AG04450 (cell line): ENCODE measurements at places on chromosomes 6 and 20.

DNA sequence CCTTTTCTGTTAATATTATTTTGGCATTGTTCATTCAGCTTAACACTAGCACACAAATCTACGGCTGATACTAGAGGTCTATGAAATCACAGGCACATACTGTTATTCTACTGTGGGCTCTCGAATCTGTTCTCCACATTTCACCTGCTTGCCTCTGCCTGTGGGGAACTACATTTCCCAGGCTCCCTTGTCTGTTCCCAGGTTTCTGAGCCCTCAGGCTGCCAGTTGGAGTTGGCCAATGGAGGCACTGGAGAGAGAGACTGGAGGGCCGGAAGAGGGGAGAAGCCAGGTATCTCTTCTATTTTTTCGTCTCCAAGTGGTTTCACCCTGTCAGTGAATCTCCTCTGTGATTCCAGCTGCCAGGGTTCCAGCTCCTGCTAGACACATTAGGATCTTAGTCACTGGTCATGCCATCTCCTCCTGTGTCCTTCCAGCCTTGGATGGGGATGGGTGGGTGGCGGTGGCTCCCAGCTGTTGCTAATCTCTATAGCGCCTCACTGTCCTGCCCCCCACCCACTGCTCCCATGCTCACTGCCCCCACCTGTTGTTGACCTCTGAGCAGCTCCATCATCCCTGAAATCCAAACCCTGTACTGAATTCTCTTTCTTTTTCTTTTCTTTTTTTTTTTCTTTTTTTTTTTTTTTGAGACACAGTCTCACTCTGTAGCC is 188.2 kb downstream of the LRFN2 start:
- no peak for DNase-seq

GRCh38 chr6:35185971-35186370 is 27.8 kb upstream of the SCUBE3 start:
- DNase-seq = no peak

DNA sequence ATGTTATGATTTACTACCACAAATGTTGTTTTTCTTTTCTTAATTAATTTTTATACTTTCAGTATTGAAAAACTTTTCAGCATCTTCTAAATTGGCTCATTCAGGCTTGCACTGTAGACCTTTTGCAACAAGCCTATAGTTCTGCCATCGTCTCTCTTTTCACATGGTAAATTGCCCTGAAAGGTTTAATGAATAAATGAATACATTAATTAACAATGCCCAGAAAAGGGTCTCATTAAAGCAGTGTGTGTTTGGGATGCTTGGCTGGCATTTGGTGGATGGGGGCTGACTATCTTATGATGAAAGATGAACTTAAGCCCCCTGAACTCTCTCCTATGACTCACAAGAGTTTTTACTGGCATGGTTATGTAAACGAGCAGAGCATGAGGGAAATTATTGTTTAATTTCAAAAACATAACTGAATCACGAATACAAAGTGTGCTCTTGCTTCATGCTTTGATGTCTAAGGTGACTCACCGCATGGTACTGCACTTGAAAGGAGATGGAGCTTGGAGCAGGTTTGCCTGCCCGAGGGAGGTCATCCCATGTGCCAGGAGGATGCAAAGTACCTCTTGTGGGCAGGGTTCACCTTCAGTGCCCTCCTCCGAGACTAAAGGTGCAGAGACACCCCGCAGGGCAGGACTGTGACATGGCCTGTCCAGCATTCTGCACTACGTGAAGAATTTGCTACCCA is 13.8 kb upstream of the PCK1 start:
- no peak for DNase-seq

DNA sequence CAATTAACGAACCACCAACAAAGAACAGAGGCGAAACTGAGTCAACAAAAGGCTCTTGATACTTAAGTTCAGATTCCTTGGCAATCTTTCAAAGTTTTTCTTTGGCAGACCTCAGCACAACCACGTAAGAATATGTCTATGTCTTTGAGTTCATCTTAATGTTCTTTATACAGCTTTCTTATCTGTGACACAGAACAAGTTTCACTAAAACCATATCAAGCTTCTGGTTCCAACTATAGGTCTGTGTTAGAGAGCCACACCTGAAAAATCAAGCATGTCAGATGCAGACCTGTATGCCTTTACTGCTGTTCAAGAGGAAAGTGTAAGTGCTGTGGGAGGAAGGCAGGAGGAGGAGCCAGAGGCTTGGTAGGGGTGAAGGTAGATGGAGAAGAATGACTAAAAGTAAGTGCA is 271.3 kb downstream of the KHDC1L start:
- no peak for DNase-seq

DNA sequence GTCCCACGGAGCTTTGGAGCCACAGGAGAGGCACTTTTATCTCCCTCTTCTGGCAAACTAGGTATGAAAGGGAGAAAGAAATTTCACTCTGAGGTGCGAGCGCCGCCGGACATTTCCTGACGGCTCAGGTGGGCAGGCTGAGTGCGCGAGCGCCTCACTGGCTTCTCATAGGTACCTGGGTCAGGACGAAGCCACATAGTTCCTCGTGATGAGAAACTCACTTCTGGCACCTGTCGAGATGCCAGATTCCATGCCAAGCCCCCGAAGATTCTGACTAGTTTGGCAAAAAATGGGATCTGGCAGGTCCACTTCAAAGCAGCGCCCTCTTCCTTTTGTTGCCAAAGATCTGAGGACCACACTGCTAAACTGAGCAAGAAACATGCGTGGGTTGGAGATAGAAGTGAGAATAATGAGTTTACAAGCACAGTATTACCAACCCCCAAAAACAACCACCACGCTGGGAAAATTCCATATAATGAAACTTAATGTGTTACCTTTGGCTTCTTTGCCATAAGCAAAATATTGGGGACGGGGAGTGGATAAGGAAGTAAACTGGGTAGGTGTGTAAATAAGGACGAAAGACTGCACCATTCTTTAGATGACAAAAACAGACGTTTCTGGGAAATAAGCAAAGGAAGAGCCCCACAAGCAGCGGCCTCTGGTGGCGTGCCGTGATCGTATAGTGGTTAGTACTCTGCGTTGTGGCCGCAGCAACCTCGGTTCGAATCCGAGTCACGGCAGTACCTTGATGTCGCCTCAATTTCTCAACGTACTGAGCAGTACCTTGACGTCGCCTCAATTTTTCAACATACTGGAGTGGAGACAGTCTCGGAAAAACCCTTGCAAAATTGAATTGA is 89.8 kb upstream of the PRSS16 start:
- no peak for DNase-seq

- no peak for DNase-seq
These were observed 21.1 kb downstream of the RTN4IP1 start for GRCh38 chr6:106608080-106608668.

GRCh38 chr20:40617594-40617993 is 71.4 kb downstream of the MAFB start:
- no peak for DNase-seq

DNA sequence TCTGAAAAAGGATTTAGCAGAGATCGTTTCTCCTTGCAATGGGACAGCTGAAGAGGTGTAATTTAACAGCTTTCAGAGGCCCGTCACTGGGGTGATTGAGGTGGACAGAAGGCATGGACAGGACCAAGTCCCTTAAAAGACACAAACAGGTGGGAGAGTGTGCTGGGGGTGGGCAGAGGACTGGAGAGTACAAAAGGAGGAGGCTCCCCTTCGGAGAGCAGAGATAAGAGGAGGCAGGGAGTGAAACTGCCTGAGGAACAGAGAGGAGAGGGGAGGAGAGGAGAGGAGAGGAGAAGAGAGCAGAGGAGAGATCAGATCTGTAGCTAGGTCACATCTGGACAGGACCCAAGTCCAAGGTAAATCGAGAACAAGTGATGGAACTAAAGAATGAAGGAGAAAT is 48.6 kb upstream of the PKHD1 start:
- DNase-seq = no peak

DNA sequence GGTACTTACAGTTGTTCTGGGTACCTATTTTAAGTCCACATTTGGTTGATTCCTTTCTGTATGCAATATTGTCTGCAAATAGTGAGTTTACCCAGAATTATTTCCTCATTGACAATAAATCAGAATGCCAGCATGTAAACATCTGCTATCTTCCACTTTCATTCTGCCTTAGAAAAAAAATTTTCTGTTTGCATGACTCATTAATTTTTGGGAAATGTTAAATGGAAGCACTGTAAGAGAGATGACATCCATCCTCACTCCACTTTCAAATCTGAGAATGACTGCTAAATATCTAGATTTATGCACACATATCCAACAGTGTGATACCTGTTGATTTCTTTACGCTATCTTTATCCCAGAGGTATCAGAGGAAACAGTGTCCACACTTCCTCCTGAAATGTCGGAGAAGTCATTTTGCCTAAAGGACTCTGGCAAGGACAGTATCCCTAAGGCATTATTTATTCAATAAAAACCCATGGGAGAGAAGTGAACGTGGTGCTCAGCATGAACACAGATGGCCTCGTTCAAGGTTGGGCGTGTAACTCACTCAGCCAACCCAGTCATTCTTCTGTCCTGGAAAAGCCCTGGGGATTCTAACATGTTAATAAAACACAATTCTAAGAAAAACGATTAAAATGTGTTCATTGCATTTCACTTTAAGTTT is 780.9 kb downstream of the QKI start:
- DNase-seq = no peak

DNA sequence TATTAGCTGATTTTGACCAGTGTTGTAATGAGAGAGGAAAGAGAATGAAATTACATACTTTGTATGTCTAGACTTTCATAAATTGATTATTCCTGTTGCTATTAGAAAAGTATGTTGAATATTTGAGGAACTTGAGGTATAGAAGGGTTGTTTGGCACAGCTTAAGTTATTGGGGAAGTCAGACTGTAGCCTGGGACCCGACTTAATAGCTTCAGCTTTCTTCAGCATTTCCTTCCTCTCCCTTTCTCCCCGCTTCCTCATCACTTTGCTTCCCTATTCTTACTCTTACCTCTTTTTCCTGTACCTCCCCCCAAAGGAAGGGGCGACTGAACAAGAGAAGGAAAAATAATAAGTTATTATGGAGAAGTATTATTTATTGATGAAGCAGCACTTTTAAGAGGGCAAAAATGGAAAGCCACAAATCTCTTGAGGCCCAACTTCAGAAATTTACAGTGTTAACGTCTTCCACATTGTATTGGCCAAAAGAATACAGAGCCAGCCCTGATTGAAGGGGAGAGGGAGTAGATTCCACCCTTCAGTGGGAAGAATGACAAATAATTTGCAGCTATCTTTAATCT is 7.4 kb downstream of the SENP6 start:
- DNase-seq = no peak

GRCh38 chr6:155077331-155077730 is 82.2 kb downstream of the TIAM2 start:
- DNase-seq = no peak

- DNase-seq = no peak
These were observed 267.9 kb downstream of the THBS2 start for GRCh38 chr6:168985705-168986104.

- DNase-seq = no peak
These were observed 30.9 kb upstream of the MLN start for GRCh38 chr6:33834401-33835392.

DNA sequence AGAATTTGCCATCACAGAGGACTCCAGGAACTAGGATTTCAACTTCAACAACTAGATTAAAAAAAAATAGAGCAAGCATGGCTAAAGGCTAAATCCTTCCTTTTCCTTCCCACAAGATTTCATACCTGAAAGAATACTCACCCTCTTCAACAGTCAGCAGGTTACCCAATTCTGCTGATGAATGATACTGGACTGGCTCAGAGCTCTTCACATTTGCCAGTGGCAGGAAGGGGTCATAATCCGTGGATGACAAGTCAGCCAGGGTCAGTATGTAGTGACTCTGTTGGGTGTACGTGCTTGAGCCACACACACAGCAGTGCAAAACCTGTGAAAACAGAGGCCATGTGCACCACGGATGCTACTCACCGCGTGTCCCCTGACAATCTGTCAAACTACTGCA is 152.9 kb downstream of the INSM1 start:
- DNase-seq = no peak

- DNase-seq = no peak
These were observed 418.5 kb upstream of the BTBD3 start for GRCh38 chr20:11499101-11499634.

GRCh38 chr6:131023834-131024504 is 39.1 kb downstream of the EPB41L2 start:
- DNase-seq = peak; percentile 36

DNA sequence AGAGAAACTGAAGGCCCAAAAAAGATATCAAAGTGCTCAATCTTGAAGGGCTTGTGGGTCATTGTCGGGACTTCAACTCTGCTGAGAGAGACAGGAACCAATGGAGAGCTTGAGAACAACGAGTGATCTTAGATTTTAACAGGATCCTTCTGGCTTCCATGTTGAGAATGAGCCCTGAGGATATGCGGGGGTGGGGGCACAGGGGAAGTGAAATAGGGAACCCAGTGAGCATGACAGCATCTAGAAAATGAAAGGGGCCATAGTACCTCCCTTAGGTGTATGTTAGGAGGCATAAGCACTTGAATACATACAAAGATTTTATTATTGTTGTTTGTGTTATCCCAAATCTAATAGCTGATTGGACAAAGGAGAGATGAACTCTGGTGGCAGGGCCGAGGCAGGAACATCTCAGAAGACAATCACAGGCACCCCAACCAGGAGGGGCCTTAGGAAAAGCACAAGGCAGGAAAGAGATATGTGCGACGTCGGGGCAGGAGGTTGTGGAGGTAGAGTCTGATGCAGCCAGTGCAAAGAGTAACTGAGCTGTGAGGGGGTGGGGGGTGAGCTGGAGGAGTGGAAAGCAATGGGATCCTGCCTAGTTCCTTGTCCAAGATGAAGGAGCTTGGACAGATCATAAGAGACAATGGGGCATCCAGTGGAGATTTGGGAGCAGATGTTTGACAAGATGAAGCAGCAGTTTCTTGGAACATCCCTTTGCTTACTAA is 10.4 kb downstream of the TGM6 start:
- no peak for DNase-seq

- DNase-seq = no peak
These were observed 247.8 kb upstream of the CHD6 start for GRCh38 chr20:41865938-41866337.

- DNase-seq = no peak
These were observed 7.3 kb upstream of the PXDC1 start for GRCh38 chr6:3758842-3759144.

- DNase-seq = no peak
These were observed 38.1 kb upstream of the UTRN start for GRCh38 chr6:144246988-144247387.

GRCh38 chr20:62366370-62367135 is 559 bp downstream of the LAMA5 start:
- no peak for DNase-seq

DNA sequence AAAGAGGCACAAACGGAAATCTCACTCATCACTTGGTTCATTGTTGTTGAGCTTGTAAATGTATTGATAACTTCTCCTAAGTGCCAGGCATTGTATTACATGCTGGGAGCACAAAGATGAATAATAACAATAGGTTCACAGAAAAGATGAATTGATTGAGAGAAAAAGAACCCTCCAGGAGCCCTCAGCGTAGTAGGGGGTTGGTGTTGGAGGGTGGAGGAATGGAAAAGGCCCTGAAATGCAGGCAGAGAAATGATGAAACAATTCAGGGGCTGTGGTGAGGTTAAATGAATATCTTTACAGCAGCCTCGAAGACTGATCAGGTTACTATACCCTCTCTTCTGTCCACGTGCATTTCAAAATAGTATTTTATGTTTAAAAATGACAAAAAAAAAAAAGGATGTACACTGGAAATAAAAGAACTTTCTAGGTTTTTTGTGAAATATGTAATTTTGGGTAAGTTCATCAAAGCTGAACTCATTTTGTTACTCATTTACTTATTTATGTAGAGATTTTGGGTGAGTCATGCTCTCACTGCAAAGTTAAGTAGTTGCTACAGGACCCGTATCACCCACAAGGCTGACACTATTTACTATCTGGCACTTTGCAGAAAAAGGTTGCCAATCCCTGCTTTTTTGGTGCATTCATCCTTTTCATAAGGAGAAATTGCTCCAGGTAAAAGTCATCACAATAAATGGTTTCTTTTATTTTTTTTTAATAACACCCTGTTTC is 277.3 kb downstream of the ZNF217 start:
- DNase-seq = no peak
